ENCODE measurements at places on chromosomes 16 and 17.
A peak's percentile ranks its signal among the peaks of the same experiment; 100 is the strongest.

GRCh38 chr17:32912218-32912897 lies 15.6 kb upstream of the TMEM98 start:
- peak overlapping the region; percentile 48 for H3K27ac ChIP-seq
- no peaks in the 10 kb centered on the region for H3K36me3 ChIP-seq
- DNase-seq, result peak; percentile 84
- H3K27me3 ChIP-seq, result no peaks in the 10 kb centered on the region
- peaks cover 18% of the 10 kb centered on the region for H3K4me1 ChIP-seq

GRCh38 chr16:83005653-83006160 lies 378.9 kb downstream of the CDH13 start:
- H3K27ac ChIP-seq, result no peak overlapping the region
- no peaks in the 10 kb centered on the region for H3K36me3 ChIP-seq
- H3K4me1 ChIP-seq, result no peaks in the 10 kb centered on the region
- DNase-seq, result no peak
- H3K4me3 ChIP-seq, result no peak overlapping the region

DNA sequence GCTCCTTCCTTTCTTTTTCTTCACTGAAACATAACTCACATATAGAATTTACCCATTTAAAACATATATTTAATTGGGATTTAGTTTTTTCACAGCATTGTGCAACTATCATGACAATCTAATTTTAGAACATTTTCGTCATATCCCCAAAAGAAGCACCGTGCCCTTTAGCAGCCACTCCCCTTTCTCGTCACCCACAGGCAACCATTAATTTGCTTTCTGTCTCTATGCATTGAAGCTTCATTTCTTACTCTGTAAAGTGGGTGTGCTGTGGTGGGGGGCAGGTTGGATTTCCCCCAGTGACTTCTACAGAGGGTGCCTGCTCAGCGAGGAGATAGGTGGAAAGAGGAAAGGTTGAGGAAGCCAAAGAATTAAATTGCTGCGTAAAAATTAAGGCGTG lies 35.8 kb downstream of the MRC2 start:
- no peaks in the 10 kb centered on the region for H3K27me3 ChIP-seq
- no peak overlapping the region for H3K4me3 ChIP-seq
- H3K36me3 ChIP-seq, result no peaks in the 10 kb centered on the region
- no peak overlapping the region for H3K27ac ChIP-seq
- H3K4me1 ChIP-seq, result no peaks in the 10 kb centered on the region

DNA sequence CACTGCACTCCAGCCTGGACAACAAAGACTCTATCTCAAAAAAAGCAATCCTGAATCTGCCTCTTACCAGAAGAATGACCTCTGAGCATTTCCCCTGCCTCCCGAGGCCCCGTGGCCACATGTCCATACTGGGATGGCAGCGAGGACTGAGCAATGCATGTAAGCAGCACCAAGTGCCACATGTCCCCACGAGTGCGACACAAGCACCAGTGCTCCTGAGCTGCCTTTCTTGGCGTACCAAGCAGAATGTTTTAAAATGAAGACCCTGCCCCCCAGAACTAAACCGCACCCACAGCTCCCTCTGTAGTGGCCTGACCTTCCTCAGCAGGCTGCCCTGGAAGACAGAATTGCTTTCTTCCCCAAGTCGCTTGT lies 373.3 kb downstream of the SLC39A11 start:
- H3K4me3 ChIP-seq, result no peak overlapping the region
- no peak for DNase-seq
- no peaks in the 10 kb centered on the region for H3K36me3 ChIP-seq
- H3K4me1 ChIP-seq, result no peaks in the 10 kb centered on the region
- no peak overlapping the region for H3K27ac ChIP-seq
- no peaks in the 10 kb centered on the region for H3K27me3 ChIP-seq

DNA sequence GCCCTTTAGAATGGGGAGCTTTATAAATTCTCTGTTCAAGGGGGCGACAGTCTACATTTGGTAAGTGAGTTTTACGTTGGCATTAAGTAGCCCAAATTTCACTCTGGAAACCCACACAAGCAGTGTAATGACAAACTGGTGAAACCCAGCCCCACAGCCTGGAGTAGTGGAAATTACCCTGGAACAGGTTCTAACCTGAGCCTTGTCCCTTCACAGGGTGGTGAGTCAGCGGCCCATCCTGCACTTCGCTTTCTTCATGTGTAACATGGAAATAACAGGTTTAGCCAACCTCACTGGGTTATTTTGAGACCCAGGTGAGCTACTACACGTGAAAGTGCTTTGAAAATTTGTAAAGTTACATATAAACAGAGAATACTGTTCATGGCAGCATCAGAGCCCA lies 3.5 kb upstream of the TLCD3A start:
- H3K4me3 ChIP-seq, result no peak overlapping the region
- no peak overlapping the region for H3K27ac ChIP-seq
- peaks cover 23% of the 10 kb centered on the region for H3K4me1 ChIP-seq
- no peaks in the 10 kb centered on the region for H3K36me3 ChIP-seq
- H3K27me3 ChIP-seq, result no peaks in the 10 kb centered on the region

- peak; percentile 90 for DNase-seq
Measured at GRCh38 chr17:34126496-34126895, 128.6 kb upstream of the CCL2 start.

DNA sequence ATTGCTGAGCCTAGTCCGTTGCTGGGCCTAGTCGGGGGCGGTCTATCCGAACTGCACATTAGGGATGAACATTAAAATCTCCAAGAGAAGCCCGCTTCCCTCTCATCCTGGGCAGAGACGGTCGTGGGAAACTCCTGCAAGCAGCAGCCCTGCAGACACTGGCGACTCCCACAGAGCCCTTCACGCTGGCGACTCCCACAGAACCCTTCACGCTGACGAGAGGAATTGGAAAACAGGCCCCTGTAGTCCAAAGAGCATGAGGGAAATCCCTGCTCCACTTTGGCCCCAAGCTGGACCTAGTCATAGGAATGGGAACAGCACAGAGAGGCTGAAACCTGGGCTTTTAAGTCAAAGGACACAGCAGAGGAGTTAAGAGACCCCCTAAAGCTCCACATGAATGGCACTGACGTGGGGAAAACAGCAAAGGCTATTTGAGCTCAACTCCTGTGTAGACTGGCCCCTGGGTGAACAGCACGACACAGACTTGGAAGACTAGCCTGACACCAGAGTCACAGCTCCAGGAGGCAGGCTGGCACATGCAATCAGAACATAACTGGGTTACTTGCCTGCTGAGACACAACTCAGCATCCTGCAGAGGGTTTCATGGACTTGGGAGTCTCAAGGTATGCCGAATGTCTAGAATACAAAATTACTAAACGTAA lies 42.2 kb downstream of the WDR45B start:
- no peak overlapping the region for H3K4me3 ChIP-seq
- no peak for DNase-seq
- H3K4me1 ChIP-seq, result peaks cover 13% of the 10 kb centered on the region
- no peak overlapping the region for H3K27ac ChIP-seq
- H3K27me3 ChIP-seq, result no peaks in the 10 kb centered on the region
- H3K36me3 ChIP-seq, result peaks cover 14% of the 10 kb centered on the region

DNA sequence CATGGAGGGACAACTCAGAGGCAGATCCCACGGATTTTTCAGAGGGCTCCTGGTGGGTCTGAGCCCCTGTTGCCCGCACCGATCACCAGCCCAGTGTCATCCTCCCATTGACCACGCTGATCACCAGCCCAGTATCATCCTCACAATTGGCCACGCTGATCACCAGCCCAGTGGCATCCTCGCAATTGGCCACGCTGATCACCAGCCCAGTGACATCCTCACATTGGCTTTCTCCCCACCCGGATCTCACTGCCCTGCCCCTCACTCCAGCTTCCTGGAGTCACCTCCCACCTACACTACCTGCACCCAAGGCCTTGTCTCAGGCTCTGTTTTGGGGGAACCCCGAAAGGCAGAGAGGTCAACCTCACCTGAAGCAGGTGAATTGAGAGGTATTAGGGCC lies 358.2 kb upstream of the TNRC6C start:
- peak overlapping the region; percentile 92 for H3K27ac ChIP-seq
- no peaks in the 10 kb centered on the region for H3K36me3 ChIP-seq
- H3K4me3 ChIP-seq, result no peak overlapping the region
- H3K4me1 ChIP-seq, result peaks cover 31% of the 10 kb centered on the region

Measured in esophagus muscularis mucosa (tissue), 4 donors.